CD14-positive monocyte (primary cell): ENCODE measurements at places on chromosomes 6 and 20.

DNA sequence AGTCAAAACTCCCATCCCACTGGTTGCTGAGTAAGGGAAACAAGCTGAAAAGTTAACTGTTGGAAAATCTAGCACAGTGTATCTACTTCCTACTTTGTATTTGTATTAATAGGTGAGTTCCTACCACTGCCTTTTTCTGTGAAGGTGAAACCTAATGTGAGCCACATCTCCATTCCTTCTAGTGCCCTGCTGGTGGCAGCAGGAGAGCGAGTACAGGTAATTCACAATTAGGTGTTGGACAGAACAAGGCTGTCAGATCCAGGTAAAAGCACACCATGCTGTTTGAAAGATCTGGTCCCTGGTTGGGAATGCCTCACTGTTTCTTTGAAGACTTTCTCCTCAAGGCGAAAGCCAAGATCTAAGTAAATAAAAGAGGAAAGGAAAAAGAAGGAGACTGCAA lies 528.4 kb downstream of the PKHD1 start:
- H3K4me3 ChIP-seq, result no peak overlapping the region
- H3K4me1 ChIP-seq, result no peaks in the 10 kb centered on the region
- H3K27me3 ChIP-seq, result no peaks in the 10 kb centered on the region
- H3K27ac ChIP-seq, result no peak overlapping the region
- H3K36me3 ChIP-seq, result no peaks in the 10 kb centered on the region

DNA sequence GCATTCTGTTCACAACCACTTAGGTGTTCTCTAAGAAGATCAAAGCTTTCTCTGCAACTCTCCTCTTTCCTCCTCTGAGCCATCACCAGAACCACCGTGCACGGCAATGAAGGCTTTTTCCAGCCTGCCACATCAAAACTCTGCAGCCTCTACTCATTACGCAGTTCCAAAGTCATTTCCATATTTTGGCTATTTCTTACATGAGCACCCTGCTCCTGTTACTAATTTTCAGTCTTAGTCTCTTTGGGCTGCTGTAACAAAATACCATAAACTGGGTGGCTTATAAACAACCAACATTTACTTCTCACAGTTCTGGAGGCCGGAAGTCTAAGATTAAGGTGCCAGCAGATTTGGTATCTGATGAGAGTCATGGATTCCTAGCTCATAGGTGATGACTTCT lies 70.4 kb upstream of the THBS2 start:
- no peaks in the 10 kb centered on the region for H3K36me3 ChIP-seq
- peaks cover 5% of the 10 kb centered on the region for H3K4me1 ChIP-seq
- no peak for DNase-seq
- no peak overlapping the region for H3K27ac ChIP-seq
- no peaks in the 10 kb centered on the region for H3K27me3 ChIP-seq

GRCh38 chr6:84601366-84601765 lies 163.0 kb downstream of the TBX18 start:
- H3K27ac ChIP-seq, result no peak overlapping the region
- H3K4me1 ChIP-seq, result no peaks in the 10 kb centered on the region
- DNase-seq, result no peak
- no peaks in the 10 kb centered on the region for H3K36me3 ChIP-seq
- no peak overlapping the region for H3K4me3 ChIP-seq
- H3K27me3 ChIP-seq, result no peaks in the 10 kb centered on the region

DNA sequence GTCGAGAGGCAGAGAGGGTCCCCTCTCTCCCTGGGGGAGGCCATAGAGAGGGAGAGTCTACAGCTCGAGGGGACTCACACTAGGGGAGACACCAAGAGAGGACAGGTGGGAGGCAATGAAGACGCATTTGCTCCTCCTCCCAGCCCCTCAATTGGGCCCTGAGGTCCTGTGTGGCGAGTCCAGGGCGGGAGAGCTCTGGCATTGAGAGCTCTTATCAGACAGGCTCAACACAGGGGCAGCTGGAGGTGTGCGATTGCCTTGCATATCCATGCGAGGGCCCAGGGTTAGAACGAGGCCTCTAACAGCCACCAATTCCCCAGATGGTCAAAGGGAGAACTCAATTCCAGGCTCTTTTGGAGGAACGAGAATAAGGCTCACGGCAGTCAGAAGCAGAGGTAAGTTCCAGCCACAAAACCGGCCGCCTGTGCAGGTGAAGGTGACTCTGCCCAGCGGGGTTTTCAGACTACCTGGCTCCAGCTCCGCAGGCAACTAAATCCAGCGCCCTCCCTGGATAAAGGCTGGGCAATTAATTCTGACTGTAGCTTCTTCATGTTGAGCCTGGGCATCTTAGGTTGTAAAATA lies 94.0 kb upstream of the MPC1 start:
- no peaks in the 10 kb centered on the region for H3K4me1 ChIP-seq
- no peak overlapping the region for H3K4me3 ChIP-seq
- no peak for DNase-seq
- no peak overlapping the region for H3K27ac ChIP-seq
- no peaks in the 10 kb centered on the region for H3K36me3 ChIP-seq
- H3K27me3 ChIP-seq, result no peaks in the 10 kb centered on the region

DNA sequence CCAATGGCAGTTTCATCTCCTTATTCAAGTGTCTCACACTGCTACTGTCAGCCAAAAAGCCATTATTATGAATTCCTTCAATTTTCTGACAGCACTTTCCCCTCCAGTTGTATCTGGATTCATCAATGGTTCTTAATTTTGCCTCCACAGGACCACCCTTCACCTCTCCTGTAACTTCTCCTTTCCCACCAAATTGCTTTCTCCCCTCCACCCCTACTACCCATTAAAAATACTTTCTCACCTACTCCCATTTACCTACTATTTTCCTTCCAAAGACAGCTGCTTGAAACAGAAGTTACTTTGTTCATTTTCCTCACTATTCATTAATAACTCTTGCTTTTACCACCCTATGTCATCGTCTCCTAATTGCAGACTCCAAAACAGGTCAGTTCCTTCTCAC lies 29.8 kb downstream of the DEK start:
- H3K36me3 ChIP-seq, result peaks cover 40% of the 10 kb centered on the region
- DNase-seq, result no peak
- no peaks in the 10 kb centered on the region for H3K27me3 ChIP-seq
- H3K27ac ChIP-seq, result no peak overlapping the region
- no peak overlapping the region for H3K4me3 ChIP-seq
